ENCODE measurements at places on chromosomes 11 and 22.
A peak's percentile ranks its signal among the peaks of the same experiment; 100 is the strongest.

DNA sequence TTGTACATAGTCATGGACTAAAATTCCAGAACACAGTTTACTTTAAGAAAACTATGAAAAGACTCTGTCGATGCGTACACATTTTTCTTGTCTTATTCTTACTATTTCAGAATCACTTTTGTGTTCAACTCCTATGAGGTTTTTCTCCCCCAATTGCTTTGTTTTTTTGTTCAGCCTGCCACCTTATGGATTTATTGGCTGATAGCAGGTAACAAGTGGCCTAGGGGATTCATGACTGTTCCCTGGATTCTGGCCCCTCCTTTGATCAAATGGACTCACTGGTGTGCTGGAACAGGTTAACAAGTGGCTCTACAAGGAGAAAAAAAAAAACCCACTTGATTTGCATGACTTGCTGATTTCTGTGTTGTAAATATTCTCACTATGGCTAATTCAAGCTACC, 10.6 kb downstream of the MMP20 start:
- no peak for DNase-seq

GRCh38 chr11:111878385-111878848, 548 bp downstream of the FDXACB1 start:
- no peak for DNase-seq

GRCh38 chr22:36796552-36797175, 20.2 kb downstream of the PVALB start:
- DNase-seq = no peak

- DNase-seq = no peak
These were observed 13.8 kb upstream of the PIM3 start for GRCh38 chr22:49946612-49947295.

- no peak for DNase-seq
These were observed 1.2 kb upstream of the FAR1 start for GRCh38 chr11:13667245-13667644.

GRCh38 chr22:37258005-37258752, 14.1 kb upstream of the RAC2 start:
- DNase-seq = no peak

DNA sequence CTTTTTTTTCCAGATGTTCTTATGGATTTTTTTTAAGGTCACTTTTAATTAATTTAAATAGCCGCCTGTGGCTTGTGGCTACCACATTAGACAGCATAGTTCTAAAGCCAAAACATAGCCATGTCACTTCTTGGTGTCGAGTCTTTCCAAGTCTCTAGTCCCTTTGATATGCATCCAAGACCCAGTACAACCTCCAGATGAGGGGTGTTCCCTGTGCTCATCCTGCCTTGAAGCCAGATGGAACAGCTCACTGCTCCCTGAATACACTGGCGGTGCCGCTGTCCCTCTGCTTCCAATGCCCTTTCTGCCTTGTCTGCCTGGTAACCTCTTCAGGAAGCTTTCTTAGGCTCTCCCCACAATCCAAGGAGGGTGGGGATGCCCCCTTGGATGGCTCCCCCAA, 338.0 kb downstream of the TENM4 start:
- DNase-seq = no peak

- DNase-seq = no peak
These were observed 11.4 kb downstream of the ZNRF3 start for GRCh38 chr22:28894807-28895206.

- peak; percentile 37 for DNase-seq
These were observed 26.3 kb upstream of the HMGXB4 start for GRCh38 chr22:35230839-35231584.

- no peak for DNase-seq
These were observed 30.6 kb downstream of the PISD start for GRCh38 chr22:31631436-31631835.

- no peak for DNase-seq
These were observed 532.9 kb upstream of the B3GAT1 start for GRCh38 chr11:134944986-134945385.

- DNase-seq = no peak
These were observed 10.8 kb downstream of the DNAL4 start for GRCh38 chr22:38783095-38783615.

GRCh38 chr22:42676059-42676607, 26.9 kb upstream of the CYB5R3 start:
- DNase-seq = no peak

- DNase-seq = no peak
These were observed 28.0 kb upstream of the FCHSD2 start for GRCh38 chr11:73170140-73170539.

GRCh38 chr11:84721561-84721961, 905.6 kb downstream of the DLG2 start:
- no peak for DNase-seq

DNA sequence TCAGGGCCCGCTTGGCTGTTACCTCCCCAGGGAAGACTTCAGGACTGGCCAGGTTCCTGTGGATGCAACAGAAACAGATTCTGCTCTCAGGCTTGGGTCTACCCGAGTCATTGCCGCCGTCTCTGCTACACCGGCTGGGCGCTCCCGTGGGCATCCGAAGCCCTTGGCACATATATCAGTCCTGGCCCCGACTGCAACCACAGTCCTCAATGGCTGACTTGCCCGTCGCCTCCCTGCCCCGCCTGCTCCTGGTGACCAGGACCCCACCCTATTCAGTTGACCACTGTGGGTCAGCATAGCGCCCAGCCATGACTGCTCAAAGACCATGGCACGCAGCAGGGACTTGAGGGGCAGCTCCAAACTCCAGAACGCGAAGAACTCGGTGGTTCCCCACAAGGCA, 64.7 kb upstream of the SLC22A12 start:
- DNase-seq = no peak

GRCh38 chr11:12827929-12828812, 153.9 kb downstream of the TEAD1 start:
- DNase-seq = peak; percentile 56

DNA sequence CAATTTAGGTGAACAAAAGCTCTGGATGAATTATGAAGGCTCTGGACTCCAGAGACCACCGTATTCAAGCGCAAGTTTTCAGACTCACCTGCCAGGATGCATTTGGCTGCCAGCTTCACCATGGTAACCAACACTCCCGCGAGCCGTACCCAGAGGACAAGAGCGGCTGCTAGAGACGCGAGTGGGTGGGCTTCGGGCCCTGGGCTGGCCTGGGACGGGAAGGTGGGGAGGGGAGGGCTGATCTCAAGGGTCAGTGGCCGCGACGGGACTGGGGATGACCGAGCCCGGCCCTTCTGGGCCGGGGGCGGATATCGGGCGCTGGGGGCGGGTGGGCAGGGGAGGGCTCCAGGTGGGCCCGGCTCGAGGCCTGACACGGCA, 344 bp downstream of the IFT27 start:
- peak; percentile 32 for DNase-seq

DNA sequence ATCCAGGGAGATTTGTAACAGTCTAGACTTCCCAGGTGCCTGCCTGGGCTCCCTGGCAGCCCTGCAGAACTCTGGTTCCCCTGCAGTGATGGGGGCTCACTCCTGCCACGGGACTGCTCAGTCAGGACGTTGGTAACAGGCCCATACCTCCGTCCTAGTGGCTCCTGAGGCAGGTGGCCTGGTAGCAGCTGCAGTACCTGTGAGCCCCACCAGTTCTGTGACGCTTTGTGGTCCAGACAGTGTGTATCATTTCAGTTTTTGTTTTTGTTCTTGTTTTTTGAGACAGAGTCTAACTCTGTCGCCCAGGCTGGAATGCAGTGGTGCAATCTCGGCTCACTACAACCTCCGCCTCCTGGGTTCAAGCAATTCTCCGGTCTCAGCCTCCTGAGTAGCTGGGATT, 27.8 kb downstream of the POLR3H start:
- DNase-seq = no peak

DNA sequence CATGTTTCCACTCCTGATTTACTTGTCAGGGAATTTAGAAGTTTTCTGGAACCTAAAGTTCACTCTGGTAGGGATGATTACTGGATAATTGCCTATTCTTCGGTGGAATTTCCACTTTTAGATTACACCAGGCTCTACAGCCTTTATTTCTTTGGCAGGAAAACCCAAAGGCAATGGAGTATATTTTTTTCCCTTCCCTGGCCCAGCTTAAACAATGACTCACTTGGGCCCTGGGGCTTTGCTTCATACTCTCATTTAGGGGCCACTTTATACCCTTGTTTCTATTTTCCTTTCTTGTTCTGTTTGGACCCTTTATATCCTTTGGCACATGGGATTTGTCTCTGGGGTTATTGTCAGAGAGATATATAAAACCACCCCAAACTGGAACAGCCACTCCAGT, 114.7 kb downstream of the CSTPP1 start:
- no peak for DNase-seq

GRCh38 chr11:120108785-120109168, 29.1 kb downstream of the TRIM29 start:
- no peak for DNase-seq

DNA sequence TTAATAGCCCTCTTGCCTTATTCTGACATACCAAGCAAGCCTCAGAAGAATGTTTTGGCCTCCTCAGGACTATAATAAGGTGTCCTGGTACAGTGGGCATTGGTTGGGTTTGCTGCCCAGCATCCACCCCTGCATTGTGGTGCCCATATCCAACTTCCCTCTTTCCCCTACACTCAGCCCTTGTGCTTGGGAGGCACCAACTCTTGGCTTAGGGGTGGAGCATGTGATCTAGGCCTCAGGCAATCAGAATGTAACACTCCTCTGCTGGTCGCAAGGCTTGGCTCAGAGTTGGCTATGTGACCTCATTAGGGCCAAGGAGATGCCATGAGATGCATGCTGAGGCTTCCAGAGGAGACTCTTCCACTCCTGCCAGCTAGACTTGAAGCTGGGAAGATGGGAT, 123.0 kb downstream of the CSNK2A3 start:
- DNase-seq = no peak

GRCh38 chr11:48193876-48194275, 22.7 kb upstream of the OR4B1 start:
- DNase-seq = no peak

DNA sequence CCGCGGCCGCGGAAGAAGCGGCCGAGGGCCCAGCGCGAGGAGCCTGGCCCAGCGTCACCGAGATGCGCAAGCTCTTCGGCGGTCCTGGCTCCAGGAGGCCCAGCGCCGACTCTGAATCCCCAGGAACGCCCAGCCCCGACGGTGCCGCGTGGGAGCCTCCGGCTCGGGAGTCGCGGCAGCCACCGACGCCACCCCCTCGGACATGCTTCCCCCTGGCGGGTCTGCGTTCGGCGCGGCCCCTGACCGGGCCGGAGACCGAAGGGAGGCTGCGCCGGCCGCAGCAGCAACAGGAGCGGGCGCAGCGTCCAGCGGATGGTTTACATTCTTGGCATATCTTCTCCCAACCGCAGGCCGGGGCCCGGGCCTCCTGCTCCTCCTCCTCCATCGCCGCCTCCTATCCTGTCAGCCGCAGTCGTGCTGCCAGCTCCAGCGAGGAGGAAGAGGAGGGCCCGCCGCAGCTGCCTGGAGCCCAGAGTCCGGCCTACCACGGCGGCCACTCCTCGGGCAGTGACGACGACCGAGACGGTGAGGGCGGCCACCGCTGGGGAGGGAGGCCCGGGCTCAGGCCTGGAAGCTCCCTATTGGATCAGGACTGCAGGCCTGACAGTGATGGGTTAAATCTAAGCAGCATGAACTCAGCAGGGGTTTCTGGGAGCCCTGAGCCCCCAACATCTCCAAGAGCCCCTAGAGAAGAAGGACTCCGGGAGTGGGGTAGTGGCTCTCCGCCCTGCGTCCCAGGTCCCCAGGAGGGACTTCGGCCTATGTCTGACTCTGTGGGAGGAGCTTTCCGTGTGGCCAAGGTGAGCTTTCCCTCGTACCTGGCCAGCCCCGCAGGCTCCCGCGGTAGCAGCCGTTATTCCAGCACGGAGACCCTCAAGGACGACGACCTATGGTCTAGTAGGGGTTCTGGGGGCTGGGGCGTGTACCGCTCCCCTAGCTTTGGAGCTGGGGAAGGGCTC, 1.2 kb downstream of the ARHGEF17 start:
- DNase-seq = no peak

DNA sequence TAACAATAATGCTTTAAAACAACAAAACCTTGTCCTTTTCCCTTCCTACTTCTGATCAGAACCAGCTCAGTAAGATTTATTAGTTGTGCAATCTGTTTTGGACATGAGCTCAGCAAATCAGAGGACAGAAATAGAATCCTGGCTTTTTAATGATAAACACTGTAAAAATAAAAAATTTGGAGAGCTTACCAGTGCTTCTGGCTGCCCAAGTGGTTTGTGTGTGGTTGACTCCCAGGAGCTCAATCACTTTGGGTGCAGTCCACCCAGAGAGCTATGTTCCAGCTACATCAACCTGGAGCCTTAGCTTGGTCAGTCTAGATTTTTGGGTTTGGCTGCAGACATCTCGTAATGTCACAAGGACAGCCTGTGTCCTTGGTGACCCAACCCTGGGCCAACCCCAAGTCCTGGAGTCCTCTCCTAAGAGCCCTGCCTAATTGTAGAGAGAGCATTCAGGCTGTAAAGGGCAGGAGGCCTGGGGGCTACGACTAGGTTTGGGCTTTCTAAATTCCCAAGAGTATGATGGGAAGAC, 28.5 kb downstream of the CD44 start:
- DNase-seq = no peak

DNA sequence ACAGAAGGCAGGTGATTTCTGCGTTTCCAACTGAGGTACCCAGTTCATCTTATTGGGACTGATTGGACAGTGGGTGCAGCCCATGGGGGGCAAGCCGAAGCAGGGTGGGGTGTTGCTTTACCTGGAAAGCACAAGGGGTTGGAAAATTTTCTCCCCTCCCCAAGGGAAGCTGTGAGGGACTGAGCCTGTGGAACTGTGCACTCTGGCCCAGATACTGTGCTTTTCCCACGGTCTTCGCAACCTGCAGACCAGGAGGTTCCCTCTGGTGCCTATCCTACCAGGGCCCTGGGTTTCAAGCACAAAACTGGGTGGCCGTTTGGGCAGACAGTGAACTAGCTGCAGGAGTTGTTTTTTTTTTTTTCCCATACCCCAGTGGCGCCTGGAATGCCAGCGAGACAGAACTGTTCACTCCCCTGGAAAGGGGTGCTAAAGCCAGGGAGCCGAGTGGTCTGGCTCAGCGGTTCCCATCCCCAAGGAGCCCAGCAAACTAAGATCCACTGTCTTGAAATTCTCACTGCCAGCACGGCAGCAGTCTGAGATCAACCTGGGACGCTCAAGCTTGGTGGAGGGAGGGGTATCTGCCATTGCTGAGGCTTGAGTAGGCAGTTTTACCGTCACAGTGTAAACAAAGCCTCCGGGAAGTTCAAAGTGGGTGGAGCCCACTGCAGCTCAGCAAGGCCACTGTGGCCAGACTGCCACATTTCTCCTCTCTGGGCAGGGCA, 97.2 kb downstream of the JRKL start:
- no peak for DNase-seq

GRCh38 chr11:35766651-35767050, 104.1 kb downstream of the TRIM44 start:
- DNase-seq = no peak

GRCh38 chr22:49751318-49751965, 76.2 kb downstream of the BRD1 start:
- DNase-seq = no peak

DNA sequence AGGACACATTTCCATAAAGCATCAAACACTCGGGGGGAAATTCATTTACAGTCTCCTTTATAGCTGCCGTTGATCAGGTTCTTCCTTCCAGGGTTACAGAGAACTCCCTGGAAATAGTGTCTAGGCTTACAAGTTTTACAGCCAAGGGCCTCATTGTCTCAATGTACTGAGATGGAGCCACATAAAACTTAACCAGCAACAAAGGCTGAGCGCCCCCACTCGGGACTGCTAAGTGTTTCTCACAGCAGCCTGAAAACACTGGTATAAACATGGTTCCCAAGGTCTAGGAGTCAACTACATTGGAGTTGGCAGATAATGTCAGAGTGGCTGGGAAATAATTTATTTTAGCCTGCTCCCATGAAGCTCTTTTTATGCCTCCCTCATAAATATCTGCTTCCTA, 686.2 kb downstream of the OPCML start:
- DNase-seq = no peak

GRCh38 chr11:112971827-112972226, 10.6 kb downstream of the NCAM1 start:
- DNase-seq = no peak

All from NCI-H1436 (cell line).